Eye (tissue), 1 donor: ENCODE measurements at places on chromosomes 2 and 18.

DNA sequence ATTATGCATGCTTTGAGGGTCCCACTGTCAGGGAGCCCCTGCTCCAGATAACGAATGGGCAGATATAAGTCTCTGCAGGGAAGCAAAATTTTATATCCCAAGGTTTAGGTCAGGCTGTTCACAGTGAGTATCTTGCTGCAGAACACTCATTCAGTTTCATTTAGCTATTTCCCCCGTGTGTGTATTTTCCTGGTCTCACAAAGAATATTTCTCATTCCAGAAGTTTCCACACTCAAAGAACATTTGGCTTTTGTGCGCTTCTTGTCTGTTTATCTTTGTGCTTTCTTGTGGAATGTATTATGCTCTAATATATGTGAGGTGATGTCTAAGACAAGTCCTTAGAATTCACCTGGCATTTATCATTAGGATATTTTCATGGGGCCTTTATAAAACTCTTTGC is 140.4 kb upstream of the MMADHC start:
- no peak for DNase-seq

- no peak for DNase-seq
These were observed 133.6 kb downstream of the SOCS6 start for GRCh38 chr18:70422391-70422965.

DNA sequence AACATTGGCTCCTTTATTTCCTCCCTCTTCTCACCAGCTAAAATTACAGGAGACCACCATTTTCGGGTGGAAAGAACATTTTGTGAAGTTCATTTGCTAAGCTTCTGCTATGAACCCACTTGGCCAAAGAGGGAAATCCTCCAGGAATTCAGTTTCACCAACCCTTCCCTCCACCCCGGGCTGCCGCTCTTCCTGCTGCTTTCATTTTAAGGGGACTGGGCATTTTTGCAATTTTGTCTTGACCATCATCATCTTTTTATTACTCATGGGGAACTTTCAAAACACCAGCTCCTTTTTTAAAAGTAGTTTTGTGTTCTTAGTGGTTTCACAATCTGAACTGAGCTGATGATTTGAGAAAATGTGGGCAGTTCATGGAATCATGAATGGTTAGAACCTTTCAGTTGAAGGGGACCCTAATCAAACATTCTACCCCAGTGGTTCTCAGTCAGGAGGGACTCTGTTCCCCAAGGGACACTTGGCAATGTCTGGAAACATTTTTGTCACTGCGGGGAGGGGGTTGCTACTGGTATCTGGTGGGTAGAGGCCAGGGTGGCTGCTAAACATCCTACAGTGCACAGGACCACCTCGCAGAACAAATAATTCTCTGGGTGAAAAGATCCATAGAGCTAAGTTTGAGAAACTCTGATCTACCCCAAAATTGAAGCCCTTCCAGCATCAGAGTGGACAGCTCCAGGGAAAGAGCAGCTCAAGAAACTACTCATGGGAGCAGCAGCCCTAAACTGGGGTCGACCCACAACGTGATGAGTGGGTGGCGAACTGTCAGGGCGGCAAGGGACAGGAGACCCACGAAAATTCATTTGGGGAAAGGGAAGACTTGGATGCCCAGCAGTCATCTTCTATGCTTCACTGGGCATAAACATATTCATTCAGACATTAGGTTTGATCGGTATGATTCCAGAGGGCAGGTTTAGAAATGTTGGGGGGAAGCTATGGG is 92.9 kb downstream of the ACKR3 start:
- no peak for DNase-seq

- DNase-seq = peak; percentile 68
These were observed 469.4 kb upstream of the SMIM21 start for GRCh38 chr18:75896865-75897264.

DNA sequence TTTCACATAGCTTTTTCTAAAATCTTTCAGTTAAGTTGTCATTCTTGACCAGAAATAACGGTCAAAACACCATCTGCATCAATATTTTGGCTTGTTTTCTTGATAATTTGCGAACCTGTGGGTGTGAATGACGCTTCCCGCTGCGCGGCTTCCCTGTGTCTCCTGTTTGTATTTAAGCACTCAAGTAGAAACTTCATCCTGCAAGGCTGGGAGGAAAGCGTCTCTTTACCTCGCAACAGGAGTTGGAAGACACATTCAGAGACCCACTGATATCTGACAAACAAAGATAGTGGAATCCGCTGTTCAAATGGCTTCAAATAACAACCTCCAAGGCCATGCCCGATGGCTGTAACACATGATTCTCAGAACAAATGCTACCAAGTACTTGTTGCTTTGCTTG is 704.9 kb downstream of the DCDC2C start:
- DNase-seq = peak; percentile 73

DNA sequence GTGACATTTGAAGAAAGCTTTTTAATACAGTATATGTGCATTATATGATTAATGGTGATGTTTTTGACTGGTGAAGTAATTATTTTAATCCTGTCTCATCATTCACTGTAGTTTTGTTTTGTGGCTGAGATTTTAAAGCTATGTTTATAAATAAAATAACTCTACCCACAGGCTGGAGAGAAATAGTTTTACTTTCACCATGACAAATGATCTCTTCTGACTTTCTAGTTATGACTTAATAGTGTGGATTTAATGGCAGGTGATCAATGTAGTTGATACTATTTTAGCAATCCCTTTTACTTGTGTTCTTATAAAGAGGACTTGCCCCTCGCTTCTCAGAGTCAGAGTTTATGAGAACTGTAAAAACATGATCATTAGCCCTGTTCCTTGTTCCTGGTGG is 289.5 kb upstream of the SIX3 start:
- no peak for DNase-seq

DNA sequence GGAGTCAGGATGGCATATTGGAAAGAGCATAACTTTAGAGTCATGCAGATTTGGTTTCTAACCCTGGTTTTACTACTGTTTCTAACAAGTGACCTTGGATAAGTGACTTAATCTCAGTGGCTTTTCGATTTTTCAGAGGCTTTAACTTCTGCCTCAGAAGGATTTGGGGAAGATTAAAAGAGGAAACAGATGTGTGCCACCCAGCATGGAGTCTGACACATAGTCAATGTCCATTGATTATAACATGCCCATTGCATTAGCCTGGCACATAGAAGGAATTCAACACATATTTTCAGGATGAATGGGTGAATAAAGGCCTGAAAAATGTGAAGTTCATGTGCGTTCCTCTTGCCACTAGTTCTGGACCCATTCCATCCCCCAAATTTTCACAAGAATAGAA is 438.2 kb downstream of the EPHA4 start:
- peak; percentile 22 for DNase-seq

GRCh38 chr2:152222975-152223637 is 47.5 kb upstream of the STAM2 start:
- peak; percentile 93 for DNase-seq

DNA sequence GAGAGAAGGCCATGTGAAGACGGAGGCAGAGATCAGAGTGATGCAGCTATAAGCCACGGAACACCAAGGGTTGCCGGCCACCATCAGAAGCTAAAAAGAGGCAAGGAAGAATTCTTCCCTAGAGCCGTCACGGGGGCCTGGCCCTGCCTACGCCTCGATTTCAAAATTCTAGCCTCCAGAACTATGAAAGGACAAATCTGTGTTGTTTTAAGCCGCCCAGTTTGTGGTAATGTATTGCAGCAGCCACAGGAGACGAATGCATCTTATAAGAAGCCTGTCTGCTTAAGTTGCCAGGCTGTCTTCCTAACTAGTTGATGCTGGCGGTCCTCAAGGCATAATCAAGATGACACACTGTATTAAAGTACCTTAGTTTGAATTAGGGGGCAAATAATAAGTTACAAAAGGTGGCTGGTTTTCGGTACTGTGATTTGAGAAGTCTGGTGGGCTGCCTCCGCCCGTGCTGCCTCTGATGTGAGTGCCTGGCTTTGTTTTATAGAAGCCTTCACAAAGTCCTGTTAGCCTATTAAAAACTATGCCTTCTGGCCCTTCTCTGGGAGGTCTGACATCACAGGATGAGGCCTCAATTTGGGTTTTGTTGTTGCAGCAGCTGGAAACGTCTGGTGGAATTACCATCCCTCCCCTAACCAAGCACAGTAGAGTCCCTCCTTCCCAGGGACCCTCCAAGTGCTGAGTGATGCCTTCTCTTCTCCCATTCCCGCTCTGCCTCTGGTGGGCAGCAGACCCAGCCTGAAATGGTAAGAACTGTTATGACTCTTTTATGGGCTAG is 53.6 kb downstream of the SRD5A2 start:
- DNase-seq = peak; percentile 56

DNA sequence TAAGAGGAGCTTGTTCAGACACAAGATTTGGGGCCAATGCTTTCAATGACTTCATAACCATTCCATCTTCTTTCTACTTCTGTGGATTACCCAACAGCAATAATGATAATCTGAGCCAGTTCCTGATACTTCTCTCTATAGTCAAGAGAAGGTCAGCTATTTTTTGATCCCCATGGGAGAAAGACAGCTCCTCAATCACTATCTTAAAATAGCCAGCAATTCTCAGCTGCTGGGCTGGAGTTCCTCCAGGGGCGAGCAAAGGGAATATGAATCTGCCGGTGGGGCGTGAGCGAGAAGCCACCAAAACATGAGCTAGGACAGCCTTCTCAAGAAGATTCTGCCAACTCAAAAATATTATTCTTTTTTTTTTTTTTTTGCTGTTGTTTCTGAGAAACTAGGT is at the start of gene TMEM182:
Gene TMEM182 (plus strand): TSS at position 269 of the 400 bp plus-strand sequence. CDS start 187 bp downstream, outside the sequence.
- no peak for DNase-seq

GRCh38 chr18:11655606-11655932 is 33.5 kb upstream of the GNAL start:
- DNase-seq = no peak

DNA sequence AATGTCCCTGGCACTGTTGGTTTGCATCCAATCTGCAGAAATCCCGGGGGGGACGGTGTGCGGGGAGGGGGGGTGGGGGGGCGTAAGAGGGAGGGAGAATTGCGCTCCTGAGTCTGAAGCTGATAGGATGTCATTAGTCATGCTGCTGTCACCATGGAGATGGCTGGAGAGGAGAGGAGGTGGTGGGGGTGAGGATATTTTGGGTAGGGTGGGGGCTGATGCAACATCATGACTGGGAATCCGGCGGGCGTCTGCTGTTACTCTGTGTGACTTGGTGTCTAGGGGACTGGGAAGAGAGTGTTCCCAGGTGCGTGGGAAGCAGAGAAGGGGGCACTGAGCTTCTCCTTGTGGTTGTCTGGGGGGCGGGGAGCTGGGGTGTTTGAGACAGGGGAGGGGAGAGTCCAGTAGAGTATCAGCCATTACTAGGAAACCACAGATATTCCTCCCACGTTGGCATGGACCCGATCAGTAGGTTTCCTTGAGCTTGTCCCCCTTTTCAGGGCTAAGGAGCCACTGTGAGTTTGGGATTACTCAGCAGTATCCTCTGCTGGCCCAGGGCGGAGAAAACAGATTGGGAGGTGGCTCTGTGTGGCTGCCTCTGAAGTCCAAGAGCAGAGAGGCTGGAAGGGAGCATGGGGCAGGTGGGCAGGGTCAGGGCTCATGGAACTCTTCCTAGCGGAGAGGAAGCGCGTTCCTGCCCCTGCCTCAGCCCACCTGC is 18.9 kb downstream of the TET3 start:
- no peak for DNase-seq

GRCh38 chr18:3983351-3983969 is 471.6 kb downstream of the DLGAP1 start:
- no peak for DNase-seq

DNA sequence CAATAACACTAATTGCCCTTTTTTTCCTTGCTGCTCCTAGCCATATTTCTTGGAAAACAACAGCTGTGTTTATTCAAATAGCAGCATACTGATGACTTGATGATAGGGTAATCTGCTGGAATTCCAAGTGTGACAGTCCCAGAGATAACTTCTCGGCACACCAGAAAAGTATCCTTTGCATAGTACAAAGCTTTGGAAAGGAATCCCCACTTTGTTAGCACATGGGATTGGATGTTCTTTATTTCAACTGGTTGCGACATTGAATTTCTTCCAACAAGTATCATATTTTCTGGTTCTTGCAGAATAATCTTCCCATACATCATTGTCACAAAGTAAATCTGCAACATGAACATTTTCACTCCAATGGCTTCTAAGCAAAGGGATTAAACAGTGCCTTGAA is 445.8 kb upstream of the ACVR2A start:
- DNase-seq = no peak

- DNase-seq = no peak
These were observed 894.9 kb upstream of the CDH2 start for GRCh38 chr18:29071869-29072268.

- DNase-seq = peak; percentile 79
These were observed 44.7 kb downstream of the PSD4 start for GRCh38 chr2:113218283-113219091.

DNA sequence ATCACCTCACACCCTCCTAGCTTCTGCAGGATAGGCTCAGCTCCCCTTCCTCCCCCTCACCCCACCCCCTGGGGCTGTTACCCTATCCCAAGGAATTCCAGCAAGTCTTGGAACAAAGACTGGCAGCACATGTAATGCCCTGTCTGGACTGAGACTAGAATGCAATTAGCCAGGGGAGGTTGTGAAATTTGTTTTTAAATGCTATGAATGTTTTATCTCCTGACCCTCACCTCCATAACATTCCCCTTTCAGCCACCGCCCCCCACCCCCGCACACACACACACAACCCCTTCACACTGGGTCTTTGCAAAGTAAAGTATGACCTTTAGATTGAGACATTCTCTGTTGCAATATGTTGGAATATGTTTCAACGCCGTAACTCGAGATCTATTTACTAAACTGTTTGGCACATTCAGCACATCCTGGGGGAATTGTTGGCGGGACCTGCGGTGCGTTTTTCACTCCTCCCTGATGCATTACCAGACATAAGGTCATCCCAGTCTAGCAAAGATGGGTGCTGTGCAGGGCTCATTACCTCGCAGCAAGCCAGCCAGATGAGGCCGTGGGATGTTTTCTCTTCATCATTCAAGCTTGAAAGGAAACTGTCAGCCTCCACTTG is 290.7 kb upstream of the SLC14A2 start:
- peak; percentile 69 for DNase-seq

- DNase-seq = no peak
These were observed 195.9 kb downstream of the RTP5 start for GRCh38 chr2:242065426-242065825.

- DNase-seq = no peak
These were observed 66.7 kb downstream of the ZC3H6 start for GRCh38 chr2:112342067-112342550.

DNA sequence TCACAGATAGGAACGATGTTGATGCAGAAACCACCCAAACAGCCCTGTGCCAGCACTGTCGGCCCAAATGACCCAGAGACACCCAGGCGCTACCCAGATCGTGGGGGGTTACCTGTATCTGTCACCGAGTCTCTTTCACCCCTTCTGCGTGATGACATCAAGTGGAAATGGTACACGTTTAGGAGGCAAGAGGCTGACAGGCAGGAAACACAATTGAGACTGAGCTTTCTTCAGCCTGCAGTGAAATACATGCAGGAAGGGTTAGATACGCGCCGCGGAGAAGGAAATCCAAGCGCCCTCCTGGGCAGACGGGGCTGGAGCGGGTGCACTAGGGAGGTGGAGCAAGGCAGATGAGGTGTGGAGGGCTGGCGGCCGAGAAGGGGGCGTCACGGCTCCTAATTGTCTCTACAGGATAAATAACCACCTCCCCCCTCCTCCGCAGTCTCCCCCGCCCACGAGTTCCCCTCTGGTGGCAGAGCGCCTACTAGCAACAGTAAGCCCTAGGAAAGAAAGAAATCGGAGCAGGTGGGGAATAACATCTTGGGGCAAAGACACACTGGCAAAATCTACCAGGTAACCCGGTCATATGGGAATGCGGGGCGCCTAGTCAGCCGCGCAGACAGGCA is at the start of gene RNF152:
Gene RNF152 (minus strand): TSS at position 325 of the 626 bp plus-strand sequence. CDS start 76,544 bp downstream, outside the sequence.
- peak; percentile 78 for DNase-seq
